Stimulated activated CD4-positive, alpha-beta T cell treated with anti-CD3 and anti-CD28 coated beads, Interleukin-2, amount 100 ng/mL, for 48 hours (primary cell): ENCODE measurements at places on chromosomes 2 and 18.

DNA sequence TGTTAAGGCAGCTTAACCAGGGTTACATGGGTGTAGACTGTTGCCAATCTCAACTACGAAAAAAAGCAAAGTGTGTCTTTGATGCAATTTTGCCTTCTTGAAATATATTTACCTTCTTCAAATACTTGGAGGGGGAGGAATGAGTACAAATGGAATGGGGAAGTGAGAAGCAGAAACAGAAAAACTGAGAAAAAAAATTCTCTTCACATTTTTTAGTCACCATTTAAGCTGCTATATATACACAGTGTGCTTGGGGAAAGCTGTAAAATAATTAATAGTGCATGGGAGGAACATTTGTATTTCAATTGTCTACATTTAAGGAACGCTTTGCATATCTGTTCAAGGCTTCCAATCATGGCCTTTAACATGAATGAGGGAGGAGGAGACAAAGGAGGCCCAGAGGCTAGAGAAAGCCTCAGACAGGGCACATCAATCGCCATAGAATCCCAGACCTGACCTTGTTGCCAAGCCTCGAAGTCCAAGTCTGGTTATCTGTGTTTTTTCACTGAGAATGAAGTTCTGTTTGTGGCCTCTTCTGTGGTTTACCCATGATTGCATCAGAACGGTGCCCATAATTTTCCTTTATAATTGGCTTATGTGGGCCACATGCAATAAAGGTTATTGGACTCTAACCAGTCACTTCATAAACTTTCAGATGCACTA, 158.6 kb downstream of the PIK3C3 start:
- DNase-seq, result no peak

DNA sequence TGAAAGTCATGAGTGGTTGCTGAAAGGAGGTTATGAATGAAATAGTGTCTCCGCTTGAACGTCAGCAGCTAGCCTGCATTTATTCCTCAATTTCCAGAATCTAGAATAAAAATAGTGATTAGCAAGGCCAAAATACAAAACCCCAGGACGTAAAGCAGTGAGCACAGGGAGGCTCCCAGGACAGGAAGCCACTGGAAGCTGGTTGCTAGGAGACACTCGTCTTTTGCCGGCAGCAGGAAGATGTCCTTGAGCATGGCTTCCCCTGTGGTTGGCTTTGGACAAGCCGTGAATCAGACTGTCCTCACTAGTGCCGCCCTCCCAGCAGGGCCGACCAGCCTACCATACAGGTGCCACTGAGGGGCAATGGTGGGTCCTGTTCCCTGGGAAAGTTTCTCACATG, 374.4 kb downstream of the MTX2 start:
- no peak for DNase-seq

GRCh38 chr2:34738691-34739090, 1139.6 kb upstream of the FAM98A start:
- DNase-seq, result no peak

GRCh38 chr2:218272531-218273212, 2.4 kb downstream of the PNKD start:
- peak; percentile 68 for DNase-seq

DNA sequence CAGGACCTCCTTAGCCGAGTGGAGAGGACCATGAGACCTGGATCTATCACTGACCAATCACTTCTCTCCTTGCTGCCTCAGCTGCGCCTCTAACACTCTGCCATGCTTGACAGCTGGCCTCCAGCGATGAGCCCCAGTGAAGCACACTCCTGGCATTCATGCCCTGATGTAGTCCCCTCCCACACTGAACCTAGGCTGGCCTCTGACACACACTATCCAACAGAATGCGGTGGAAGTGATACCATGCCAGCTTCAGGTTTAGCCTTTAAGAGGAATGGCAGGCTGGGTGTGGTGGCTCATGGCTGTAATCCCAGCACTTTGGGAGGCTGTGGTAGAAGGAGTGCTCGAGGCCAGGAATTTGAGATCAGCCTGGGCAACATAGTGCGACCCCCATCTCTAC, 73.7 kb upstream of the LAPTM4A start:
- no peak for DNase-seq

- peak; percentile 73 for DNase-seq
Measured at GRCh38 chr18:32091724-32092421, at the start of gene RNF138. Gene RNF138 (plus strand): TSS chr18:32091874. CDS start chr18:32092777, 903 bp downstream.

DNA sequence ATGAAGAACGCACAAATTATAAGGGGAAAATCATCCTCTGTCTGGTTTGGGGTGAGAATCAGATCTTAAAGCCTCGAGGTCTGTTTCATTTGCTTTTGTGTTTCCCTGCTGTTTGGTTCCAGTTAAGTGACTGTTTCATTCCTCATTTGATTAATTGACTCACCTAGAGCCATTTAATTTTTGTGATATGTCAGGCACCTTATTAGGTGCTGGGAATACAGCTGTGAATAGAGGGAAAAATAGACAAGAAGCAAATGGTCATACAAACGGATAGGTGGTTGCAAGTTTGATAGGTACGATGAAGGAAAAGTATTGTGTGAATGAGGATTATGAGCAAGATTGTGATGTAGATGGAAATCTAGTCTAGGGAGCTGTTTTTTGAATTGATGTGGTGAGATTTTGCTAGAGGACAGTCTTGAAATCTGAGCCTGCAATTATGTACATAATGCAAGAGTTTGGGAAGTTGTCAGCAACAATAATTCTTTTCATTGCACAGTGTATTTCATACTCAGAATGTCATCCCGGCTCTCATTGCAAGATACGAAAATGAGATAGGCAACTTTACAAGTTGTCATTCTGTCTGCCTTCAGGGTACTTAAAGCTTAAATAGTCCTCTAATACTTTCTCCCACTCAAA, 2.2 kb downstream of the ACSL3 start:
- no peak for DNase-seq

GRCh38 chr2:96264656-96265348, 995 bp downstream of the TMEM127 start:
- peak; percentile 8 for DNase-seq

DNA sequence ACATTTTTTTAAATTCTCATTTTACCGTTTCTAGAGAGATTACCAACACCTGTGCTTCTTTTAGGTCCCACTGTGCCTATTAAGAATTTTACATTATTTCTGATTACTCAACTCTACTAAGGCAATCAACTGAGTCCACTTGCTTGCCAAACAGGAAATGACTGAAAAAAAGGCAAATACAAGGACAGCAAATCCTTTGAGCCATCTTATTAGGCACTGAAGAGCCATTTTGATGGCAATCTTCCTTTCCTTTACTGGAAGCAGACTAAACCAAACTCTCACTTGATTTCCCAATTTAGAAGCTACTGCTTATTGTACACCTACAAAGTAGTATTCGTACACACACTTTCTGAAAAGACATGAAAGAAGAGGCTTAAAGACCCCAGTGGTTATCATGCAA, 121.4 kb upstream of the COL3A1 start:
- DNase-seq, result no peak

DNA sequence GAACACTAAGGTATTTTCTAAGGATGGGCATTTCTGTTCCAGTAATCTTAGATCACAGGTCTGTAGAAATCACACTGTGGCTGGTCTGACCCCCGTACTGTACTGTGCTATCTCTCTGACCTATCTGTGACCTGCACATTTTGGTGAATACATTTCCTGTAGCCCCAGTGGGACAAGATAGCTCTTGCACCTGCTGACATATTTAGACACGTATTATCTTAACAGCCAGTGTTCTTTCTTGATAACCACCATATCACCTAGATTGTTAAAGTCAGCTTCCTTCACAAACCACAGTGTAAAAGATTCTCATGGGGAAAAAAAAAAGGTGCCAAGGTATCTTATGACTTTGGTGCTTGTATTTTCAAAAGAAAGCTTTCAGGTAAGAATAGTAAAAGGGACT, 39.8 kb upstream of the TMEM247 start:
- no peak for DNase-seq

- DNase-seq, result no peak
Measured at GRCh38 chr2:84393829-84394228, 65.3 kb downstream of the SUCLG1 start.

- DNase-seq, result peak; percentile 10
Measured at GRCh38 chr2:101251844-101252407, 760 bp upstream of the CNOT11 start.

GRCh38 chr2:206616151-206616550, 26.1 kb upstream of the FAM237A start:
- DNase-seq, result no peak

DNA sequence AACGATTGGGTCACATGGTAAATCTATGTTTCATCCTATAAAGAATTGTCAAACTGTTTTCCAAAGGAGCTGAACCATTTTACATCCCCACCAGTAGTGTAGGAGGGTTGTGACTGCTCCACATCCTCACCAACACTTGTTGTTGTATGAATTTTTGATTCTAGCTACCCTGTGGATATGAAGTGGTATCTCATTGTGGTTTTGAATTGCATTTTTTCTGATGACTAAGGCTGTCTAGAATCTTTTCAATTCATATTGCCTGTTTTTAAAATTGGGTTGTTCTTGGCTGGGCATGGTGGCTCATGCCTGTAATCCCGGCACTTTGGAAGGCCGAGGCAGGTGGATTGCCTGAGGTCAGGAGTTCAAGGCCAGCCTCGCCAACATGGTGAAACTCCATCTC, 44.5 kb downstream of the TXNL1 start:
- DNase-seq, result no peak

DNA sequence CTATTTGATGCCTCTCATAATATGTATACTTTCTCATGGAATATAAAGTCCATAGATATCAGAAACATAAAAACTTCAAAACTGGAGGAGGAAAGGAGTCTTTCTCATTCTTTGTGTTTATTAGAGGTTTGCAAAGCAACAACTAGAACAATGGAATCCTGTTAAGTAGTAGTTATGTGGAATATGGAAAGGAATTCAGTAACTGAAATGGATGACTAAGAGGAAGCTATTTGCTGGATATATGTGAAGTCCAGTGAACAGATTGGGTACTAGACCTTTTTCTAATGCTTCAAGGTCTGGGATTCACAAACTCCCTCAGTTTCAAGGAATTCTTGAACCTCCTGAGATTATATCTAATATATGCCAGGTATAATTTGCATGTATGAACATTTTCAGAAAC, 353.6 kb upstream of the FANCL start:
- no peak for DNase-seq

- DNase-seq, result no peak
Measured at GRCh38 chr18:37946324-37946723, 380.7 kb upstream of the CELF4 start.
